Stimulated activated CD8-positive, alpha-beta memory T cell treated with anti-CD3 and anti-CD28 coated beads, Interleukin-4, amount 100 ng/mL, for 4 hours (primary cell): ENCODE measurements at places on chromosomes 7 and 10.
A peak's percentile ranks its signal among the peaks of the same experiment; 100 is the strongest.

DNA sequence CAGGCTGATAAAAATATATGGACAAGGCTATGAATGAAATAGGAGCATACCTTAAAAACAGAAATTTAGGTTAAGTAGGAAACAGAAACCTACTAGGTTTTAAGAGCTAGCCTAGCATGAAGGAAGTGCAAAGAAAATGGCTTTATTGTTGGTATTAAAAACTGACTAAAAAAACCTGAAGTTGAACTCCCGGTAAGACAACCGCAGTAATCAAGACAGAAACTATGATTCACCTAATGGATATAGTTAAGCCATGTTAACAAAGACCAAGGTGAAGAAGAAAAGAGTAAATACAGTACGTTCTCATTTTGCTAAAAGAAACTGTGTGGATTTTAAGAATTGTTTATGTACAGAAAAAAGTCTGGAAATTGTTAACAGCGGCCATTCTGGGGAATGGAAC, 2.5 kb downstream of the RTKN2 start:
- no peak for DNase-seq

- DNase-seq: peak; percentile 13
These were observed 161.2 kb downstream of the TAX1BP1 start for GRCh38 chr7:27901028-27901760.

DNA sequence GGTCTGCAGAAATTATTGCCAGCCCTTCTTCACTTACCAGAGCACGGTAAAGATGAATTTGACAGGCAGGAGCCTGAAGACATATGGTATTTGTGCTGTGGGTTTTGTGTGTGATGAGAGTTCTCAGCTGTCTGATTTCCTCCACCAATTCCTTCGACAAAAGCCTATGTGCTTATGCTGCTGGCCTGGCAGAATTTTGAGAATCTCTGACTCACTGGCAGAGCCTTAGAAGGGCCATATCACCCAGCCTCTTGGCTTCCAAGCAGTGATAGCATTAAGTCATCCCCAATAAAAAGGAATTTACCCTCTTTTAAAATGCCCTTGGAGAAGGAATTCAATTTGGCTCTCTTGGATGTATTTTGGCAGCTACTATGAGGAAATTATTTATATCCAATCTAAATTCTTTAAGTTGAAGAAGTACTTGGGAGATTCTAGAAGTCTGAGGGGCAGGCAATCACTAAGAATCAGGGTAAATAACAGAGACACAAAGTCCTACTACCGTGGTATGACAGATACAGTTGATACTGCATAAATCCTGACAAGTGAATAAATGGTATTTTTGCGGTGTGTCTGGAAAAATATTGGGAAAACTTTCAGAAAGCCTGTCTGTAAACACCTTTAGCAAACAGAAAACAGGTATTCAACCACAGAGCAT, 68.6 kb upstream of the EFCAB10 start:
- no peak for DNase-seq

DNA sequence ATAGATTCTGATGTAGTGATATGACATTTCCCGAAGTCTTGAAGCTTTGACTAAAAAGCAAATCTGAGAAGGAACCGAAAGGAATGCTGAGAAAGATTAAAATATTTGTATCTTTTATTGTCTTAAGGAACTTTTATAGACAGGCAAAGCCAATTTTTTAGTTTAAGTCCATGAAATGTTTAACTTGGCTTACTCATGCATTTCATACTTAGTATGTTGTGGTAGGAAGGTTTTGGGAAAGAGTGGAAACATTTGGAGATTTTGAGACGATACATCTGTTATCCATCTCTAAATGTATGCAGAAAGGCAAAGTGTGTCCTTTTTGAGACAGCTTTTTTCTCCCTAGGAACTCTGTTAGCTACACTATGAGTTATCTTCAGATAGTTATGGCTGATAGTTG, 10.1 kb downstream of the TBC1D12 start:
- DNase-seq: no peak

DNA sequence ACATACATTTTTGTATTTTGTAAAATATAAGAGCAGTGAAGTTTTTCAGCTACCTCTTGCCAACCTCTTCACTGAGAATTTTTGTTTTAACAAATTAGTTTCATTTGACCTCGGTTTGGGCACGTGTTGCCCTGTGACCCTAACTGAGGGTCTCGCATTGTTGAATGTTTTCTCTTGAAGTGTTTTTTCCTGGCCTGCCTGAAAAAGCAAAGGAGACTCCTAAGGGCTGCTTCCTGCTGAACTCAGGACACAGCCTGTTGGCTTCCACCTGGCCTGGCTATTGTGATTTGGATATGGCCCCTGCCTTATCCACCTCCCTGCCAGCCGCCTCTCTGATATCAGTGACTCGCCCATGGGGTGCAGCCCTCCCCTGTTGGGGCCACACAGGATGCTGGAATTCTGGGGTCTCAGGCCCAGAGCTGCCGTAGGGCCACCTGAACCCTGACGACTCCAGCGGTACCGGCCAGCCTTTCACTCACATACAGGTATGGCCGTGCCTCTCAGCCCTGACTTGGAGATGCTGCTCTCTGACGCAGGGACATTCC, 58.8 kb upstream of the AQP1 start:
- DNase-seq: no peak

DNA sequence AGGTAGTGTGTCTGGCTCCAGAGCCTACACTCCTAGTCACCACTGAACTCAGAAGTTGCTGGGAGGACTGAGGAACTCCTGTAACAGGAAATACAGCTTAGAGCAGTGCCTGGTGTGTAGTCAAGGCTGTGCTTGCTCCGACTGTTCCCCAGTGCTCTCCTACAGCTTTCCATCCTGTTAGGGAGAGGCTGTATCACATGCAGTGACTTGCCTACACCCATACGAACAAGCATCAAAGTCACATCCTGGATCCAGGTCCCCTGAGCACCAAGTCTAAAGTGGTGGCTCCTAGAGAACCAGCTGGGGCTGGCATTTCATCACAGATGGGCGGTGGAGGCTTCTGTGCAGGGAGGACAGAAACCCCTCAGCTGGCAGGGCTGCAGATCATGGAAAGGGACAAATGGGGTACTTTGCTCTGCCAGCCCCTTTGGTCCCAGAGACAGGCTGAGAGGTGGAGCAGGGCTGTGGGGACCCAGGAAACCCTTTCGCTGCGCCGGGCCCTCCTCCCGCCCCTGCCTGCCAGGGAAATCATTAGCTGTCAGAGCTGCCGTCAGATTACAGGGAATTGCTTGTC, 7.7 kb downstream of the ASB10 start:
- DNase-seq: no peak
